ENCODE measurements at places on chromosomes 6 and 20.

DNA sequence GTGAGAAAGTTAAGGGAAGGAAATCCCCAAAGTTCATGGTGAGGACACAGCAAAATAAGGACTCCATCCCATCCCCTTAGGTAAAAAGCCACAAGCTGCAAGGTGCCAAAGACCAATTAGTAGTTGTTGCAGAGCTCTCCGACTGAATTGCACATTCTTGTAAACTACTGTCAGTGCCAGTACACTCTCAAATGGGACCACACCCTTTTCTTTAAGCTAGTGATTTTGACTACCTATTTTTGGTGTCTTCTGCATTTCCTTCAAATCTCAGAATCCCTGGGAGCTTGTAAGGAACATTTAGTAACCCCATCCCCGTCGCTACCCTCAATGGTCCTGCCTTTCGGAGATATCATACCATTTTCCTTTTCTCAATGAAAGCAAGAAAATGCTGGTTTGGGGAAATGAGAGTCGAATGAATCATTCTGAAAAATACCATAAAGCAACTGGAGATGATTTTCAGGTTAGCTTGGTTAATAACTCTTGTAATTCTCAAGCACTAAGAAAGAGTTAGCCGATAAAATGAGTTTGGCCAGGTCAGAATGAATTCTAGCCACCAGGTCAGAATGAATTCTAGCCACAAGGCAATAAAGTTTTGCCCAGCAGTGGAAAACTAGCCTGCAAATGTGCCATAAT lies 5.2 kb upstream of the HMGN3 start:
- DNase-seq: no peak

DNA sequence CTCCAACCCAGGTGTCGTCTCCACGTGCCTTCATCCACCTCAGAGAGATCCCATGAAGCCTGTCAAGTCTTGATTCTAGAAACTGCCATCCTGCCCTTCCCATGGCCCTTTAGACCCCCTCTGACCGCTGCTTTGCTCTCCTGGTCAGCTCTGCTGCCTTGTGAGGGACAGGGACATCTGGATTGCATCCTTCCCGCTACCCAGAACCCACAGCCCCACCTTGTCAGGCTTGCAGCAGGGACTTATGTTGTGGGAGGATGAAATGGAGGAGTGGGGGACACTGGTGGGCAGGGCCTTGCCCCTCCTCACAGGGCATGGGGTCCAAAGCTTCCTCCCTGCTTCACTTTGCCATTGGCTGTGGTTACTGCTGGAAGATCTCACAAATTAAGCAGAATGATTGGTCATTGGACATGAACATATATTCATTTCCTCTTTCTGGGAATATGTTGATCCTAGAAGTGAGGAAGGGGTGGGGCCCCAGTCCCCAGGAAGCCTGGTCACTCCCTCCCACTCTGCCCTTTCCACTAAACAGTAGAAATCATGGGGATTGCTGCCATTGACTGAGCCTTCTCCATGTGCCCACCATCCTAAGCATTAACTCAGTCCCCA lies 4.5 kb downstream of the GLP1R start:
- DNase-seq: no peak

GRCh38 chr20:10012464-10012863 lies 22.3 kb upstream of the ANKEF1 start:
- DNase-seq: no peak

DNA sequence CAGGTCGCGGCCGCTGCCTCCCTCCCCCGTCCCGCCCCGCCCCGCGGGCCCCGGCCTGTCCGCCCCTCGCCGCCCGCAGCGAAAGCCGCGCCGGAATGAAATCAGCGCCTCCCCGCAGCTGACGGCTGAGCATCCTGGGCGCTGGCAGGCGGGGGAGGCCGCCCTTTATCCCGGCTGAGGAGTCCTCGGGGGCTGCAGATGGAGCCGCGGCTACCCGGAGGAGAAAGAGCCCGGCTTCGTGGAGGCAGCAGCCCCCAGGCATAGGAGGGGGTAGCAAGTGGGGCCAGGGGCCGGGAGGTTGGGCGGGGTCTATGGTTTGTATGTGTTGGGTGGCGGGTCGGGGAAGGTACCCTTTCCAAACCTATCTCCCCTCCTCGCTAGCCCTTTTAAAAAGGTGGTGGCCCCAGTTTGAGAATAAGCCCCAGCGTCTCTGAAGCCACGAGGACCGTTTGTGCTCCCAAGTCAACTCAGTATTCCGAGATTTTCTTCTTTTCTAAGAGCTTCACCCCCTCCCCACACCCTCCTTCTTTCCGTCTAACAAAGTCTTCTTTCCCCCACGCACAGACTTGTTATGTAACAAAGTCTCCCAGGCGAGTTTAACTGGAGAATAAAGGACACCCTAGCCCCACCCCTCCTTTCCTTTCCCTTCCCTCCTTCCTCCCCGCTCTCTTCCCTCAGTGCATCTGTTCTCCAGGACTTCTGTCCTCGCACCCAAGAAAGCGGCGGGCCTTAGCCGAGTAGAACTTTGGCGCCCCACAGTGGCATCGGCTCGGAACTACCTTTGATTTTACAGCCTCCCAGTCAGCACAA lies 11.0 kb downstream of the POU3F2 start:
- DNase-seq: peak; percentile 88

- DNase-seq: no peak
Observed at GRCh38 chr20:50898475-50898874, 32.8 kb downstream of the ADNP start.
